Suppressor macrophage treated with lipopolysaccharide for 1 hour (primary cell): ENCODE measurements at places on chromosomes 11 and 22.

DNA sequence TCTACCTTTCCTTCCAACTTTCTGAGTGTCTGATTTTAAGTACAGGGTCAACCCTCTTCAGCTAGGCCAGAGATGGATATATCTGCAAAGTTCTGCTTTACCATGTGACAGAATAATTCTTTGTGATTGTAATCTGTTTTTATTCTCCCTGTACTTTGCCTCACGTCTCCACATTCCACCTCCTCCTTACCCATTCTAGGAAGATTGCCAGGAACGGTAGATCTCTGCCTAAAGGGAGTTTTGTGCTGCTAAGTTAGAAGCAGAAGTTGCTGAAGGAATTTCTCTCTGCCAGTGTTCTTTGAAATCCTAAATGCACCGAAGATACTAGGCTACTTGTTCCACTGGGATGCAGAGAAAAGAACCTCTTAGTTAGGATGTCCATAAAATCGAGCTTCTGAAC is 20.7 kb upstream of the FAM181B start:
- no peak for DNase-seq

GRCh38 chr11:111265421-111265820 is 19.9 kb downstream of the POU2AF2 start:
- no peak for DNase-seq

GRCh38 chr11:76591416-76591815 is 79.1 kb downstream of the LRRC32 start:
- DNase-seq = no peak

GRCh38 chr22:36961626-36962025 is 48.2 kb downstream of the CSF2RB start:
- DNase-seq = no peak

DNA sequence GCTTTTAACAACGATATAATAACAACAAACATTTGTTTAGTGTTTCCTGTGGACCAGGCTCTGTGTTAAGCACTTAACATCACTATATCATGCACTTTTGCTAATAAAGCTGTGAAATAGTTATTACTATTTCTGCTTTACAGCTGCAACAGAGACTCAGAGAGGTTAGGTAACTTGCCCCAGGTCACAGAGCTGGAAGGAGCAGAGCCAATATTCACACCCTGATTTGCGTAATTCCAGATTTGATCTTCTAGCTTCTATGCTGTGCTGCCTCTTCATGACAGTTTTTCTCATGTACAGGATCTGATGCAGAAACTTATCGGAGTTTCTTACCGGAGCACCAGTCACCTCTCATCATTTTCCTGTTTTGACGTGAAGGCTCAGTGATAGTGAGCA is 33.6 kb upstream of the EHF start:
- no peak for DNase-seq

DNA sequence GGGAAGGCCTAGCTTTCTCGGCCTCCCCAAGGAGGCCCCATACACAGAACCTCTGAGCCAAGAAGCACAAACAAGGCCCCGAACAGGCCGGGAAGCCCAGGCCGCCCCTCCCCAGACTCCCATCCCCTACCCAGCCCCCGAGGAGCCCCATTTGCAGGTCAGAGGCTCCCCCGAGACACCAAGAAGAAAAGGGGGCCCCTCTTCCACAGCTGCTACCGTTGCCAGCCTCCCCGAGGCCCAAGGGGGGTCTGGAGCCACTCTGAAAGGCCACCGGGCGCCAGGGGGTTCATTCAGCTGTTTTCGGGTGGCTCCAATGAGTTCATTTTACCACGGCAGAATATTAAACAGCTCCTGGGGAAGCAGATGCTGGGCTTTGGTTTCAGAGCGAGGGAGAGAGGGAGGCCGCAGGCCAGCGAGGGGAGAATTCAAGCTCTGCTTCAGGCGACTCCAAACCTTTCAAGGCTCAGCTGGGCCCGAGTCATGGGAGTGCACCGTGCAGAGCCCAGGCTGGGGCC is 28.5 kb downstream of the MN1 start:
- DNase-seq = no peak
